ENCODE measurements at places on chromosomes 13 and 19.

GRCh38 chr19:19489804-19490204, 25.5 kb downstream of the TSSK6 start:
- DNase-seq, result no peak

DNA sequence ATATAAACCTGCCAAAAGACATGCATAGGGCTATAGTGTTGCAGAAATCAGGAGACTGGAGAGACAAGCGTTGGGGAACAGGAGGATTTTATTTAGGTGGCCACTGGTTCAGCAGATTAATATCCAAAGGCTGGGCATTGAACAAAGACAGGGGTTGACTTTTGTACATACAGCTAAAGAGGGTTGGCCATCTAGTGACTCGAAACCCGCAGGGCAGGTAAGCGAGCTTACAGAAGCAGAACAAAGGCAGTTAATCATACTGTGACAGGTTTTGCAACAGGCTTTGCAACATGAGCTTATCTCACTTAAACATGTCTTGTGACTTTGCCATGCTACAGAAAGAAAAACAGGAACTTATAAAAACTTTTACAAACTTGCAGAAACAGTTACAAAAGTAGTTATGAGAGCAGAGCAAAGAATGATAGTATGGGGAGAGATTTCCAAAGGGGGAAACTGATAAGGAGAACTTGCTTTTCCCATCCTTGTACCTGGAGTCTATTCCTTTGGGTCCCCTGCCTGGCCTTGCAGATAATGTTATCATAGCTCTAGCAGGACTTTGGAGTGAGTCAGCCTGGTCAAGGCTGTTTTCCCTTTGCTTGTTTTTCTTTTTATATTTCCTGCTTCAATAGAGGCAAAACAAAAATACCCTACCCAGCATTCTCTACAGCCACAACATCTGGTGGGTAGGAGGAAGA, 234.2 kb downstream of the PCDH17 start:
- DNase-seq, result no peak

DNA sequence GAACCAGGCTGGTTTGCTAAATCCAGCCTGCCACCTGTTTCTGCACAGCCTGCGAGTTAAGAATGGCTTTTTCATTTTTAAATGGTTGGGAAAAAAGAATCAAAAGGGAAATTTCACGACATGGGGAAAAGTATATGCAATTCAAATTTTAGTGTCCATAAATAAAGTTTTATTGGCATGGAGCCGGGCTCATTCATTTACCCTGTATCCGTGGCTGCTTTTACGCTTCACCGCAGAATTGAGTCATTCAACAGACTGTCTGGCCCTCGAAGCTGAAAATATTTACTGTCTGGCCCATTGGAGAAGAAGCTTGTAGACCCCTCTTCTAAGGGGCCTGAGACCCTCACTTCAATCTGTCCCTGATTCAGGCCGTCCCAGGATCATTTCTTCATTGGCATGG, 26.1 kb downstream of the IER2 start:
- no peak for DNase-seq

- DNase-seq, result no peak
Measured at GRCh38 chr13:75876142-75877050, 240.3 kb downstream of the LMO7 start.

DNA sequence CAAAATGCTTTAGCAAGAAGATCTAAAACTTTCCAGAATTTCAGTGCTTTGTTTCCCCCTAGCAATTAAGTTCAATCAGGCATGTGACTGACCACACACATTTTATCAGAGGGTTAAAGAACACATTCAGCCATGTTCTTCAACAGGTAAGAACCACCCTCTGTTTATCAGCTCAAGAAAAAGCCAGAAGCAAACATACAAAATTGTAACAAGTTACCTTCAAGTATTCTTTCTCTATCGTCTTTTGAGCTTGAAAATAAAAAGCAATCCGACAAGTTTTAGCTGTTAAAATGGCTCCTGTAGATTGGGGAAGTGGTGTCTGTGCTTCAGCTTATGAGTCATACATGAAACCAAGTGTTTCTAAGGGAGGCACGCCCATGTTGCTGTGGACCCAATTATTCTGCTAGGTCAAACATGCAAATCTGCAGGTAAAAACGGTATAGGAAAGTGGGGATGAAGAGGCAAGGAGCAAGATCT, at the start of gene ELF1:
Gene ELF1, minus strand, starts transcription at position 306 of the 477 bp plus-strand sequence. CDS start 37,262 bp downstream, outside the sequence.
- DNase-seq, result no peak

DNA sequence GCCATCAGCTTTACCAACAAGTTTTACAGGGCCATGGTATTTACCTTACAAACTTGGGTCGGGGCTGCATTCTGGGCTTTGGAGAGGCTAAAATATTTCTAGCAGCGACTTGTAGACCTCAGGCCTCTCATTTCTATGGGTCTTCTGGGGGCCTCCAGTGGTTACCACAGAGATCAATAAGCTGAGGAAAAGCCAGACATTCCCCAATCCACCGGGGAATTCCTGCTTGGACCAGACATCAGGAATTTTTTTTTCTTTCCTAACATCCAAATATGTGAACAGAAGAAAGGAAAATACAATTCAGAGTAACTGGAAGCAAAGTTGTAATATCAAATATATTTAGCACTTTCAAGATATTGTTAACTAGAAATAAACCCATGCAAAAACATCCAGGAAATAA, 1.5 kb downstream of the DZIP1 start:
- no peak for DNase-seq

DNA sequence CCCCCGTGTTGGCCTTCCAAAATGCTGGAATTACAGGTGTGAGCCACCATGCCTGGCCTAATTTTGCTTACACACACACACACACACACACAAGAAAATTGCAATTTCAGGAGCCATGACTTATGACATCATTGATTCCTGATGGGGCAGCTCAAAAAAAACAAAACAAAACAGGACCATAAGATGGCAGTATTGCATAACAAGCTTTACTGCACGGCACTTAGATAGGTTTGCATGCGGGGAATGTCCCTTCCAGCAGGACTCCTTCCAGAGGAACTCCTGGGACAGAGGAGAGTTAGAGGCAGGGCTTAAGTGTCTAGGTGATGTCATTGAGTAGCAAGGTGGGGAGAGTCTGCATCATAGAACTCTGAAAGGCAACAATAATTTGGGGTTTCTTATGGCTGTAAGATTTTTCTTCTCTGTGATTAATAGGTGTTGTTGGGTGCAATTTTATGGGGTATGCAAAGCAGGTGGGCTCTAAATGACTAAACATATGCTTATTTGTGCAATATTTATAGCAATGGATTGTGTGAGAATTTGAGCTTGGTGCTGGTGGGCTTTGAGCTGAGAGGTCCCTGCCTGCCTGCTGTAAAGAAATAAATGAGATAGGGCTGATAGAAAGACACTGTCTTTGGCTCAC, 9.0 kb upstream of the ACSBG2 start:
- DNase-seq, result no peak

DNA sequence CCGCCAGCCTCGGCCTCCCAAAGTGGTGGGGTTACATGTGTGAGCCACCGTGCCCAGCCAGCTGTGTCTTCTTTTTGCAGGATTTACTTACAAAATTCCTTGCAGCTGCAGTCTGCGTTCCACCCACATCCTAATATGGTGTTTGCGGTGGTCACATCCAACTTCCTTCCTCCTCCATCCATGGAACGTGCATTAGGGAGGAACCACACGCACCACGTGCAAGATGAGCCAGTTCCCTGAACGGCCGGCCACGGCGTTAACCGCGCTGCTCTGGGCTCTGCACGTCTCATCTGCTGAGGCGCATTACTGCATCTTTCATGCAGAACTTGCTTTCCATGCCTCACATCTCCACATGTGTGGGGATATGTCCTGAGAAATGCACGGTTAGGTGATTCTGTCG, 13.0 kb upstream of the SIGLEC11 start:
- DNase-seq, result no peak

DNA sequence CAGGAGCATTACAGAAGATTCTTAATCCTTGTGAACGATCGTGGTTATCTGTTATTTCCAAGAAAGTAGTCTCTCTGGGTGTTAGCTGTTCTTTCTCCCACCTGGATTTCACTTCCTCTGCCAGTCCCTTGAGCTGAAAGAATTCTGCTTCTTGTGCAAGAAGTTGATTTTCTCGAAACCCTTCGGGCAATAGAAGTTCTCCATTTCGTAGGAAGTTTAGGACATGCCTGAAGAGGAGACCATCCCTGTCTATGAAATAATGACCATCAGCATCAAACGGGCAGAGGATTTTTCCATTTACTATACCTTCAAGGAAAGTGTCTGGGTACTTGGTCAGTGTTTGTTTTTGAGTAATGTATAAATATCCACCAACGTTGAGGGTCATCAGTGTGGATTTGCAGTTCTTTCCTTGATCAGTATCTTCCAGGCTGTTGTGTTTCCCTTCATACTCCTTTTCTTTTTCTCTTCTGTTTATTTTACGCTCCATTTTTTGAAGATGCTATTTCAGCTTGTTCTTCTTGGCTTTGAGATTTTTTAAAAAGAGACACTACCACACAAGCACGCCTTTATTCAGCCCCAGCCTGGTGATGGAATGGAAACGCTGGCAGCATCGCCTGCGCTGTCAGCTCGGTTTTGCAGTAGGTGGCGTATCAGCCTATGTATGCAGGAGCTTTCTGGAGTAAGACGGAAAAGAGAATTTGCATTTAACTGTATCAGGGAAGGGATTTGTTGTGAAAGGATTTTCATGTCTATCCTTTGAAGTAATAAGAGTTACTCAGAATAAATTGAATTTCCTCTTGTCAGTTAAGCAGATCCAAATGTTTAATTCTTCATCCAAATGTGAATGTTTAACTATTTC, 6.5 kb downstream of the KCTD4 start:
- no peak for DNase-seq
